Stimulated activated CD8-positive, alpha-beta memory T cell treated with anti-CD3 and anti-CD28 coated beads, Interleukin-4, amount 100 ng/mL, for 1 hour (primary cell): ENCODE measurements at places on chromosomes 6 and 20.

- no peak for DNase-seq
Observed at GRCh38 chr6:13120483-13121482, 207.6 kb downstream of the TBC1D7 start.

DNA sequence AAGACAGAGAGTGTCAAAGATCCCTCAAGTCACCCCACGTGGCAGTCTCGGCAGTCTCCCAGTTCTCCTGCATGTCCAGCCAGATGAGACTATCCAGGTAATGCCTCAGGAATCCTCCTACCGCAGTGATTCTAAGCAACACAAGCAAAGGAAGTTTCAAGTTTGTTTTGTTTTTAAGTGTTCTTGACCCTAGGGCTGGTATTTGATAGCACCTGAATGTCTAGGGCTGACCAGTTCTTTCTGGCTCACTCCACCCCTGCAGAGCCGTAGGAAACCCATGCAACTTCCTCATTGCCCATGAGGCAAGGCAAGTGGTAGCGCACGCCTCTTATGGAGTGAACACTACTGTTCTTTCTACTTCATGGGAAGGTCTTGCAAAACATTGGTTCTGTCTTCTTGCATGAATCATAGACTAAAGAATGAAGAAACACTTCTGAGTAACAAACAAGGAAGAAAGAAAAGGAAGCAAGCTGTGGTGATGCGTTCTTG, 24.8 kb upstream of the FOXQ1 start:
- DNase-seq, result no peak

- no peak for DNase-seq
Observed at GRCh38 chr6:27668442-27669294, 195.8 kb upstream of the ZNF184 start.

- no peak for DNase-seq
Observed at GRCh38 chr20:60170116-60170515, 211.9 kb downstream of the CDH26 start.

- DNase-seq, result no peak
Observed at GRCh38 chr6:169933839-169934698, 182.6 kb downstream of the ERMARD start.

DNA sequence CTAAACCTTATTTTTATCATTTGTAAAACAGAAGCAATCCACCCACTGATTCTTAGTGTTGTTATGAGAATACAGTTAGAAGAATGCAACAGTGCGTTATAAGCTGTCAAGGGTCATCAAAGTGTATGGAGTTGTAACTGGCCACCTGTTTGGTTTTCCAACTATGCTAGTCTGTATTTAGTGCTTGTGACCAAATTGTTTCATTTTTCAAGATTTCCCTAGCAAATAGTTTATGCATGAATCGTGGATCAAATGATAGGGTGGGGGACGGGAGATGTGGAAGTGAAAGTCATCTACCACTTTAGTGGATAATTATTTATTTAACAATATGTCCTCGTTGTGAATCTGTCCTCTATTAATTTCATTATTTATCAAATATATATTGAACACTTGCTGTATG, 175.4 kb upstream of the HDDC2 start:
- DNase-seq, result no peak

DNA sequence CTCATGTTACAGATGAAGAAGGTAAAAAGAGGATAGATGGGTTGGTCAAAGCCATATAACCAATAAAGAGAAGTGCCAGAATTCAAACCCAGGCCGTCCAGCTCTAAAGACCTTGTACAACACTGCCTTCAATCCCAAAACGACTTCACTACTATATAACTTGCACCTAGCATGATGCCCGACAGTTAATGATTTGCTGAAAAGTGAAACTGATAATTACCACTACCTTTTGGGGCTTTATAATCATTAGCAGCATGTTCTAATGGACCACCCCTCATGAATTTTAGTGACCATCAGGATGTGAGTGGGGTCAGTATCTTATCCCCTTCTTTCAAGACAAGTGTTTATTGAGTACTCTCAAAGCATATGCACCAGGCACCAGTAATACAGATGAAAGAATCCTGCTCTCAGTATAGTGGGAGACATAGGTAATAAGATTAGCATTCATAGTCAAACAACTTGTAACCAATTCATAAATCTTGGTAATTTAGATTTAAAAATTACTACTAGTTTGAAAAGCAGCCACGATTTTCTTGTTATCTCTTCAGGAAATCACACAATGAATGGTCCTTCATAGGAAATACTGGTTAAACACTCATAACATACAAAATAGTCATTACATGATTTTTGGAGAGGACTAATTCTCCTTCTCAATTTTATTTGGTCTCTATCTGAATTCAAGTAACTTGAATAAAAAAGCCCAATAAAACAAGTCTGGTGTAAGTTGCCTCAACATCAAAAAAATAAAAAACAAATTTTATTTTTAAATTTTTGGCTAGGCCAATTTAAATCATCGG, 98.0 kb downstream of the EPB41L2 start:
- no peak for DNase-seq

DNA sequence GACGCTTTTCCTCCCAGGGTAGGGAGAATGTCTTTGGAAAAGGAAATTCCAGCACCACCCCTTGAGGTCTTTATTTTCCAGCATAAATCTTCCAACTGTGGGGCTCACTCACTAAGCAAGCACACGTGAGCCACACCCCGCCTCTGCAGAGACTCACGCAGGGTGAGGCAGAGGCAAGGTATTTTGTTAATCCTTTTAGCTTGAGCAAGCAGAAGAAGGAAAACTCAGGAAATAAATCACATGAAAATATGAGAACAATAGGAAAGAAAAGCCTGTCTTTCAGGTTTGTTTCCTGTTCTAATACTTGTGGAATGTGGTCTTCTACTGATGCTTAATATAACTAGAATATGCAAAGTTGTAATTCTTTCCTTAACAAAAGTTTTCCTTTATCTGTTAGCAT, 4.1 kb upstream of the PHACTR2 start:
- no peak for DNase-seq

GRCh38 chr20:33999025-33999649, 5.4 kb downstream of the RALY start:
- DNase-seq, result no peak

DNA sequence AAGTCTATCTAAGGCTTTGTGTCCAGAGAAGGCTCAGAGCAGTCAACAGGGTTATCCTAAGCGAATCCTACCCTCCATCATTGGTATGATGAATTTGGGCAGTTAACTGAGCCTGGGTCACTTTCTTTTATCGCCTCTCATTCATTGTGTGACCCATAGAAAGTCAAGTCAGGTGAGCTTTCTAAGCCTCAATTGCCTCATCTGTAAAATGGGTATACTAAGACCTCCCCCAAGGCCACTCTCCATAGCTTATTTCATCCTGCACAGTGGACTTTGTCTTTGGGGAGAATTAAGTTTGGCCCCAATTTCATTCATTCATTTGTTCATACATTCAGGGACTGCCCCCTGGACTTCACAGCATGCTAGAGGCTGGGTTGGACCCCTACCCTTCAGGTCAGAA, 110.5 kb downstream of the DHX35 start:
- DNase-seq, result no peak

- DNase-seq, result no peak
Observed at GRCh38 chr6:166687879-166688205, 60.8 kb upstream of the RPS6KA2 start.

DNA sequence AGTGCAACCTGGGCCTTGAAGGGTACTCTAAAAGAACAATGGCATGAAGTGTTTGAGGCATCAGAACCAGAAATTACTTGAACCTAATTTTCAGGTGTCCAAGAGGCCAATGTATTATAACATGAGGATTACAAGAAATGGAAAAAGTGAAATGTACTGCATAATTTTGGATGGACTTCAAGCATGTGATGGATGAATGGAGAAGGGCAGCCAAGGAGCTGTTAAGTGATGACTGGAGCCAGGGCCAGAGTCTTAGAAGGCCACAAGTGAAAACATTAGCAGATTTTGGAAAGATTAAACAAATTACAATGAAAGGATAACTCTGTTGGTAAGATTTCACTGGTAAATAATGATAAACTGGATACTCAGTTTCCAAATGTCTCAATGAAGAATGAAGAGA, 738.2 kb downstream of the CD109 start:
- no peak for DNase-seq

DNA sequence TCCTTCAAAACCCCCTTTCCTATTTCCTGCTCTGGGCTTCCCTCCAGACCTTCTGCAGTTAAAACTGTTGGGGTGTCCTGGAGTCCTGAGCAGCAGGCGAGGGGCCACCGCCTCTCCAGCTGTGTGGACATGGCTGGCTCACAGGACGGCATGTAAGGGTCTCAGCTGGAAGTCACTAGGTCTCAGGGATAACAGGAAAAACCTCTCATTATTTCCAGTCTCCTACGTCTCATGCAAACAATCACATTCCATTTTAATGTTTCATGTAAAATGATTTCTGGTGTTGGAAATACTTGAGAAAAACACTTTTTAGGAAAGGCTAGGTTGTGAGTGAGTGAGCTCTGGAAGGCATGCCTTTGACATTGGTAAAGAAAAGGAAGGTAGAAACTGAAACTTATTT, 158.7 kb downstream of the SCML4 start:
- DNase-seq, result no peak

GRCh38 chr6:99121748-99122147, 174.0 kb upstream of the FBXL4 start:
- no peak for DNase-seq

GRCh38 chr6:158387036-158387435, 74.8 kb downstream of the TULP4 start:
- DNase-seq, result no peak

- no peak for DNase-seq
Observed at GRCh38 chr20:41854765-41855164, 236.6 kb upstream of the CHD6 start.

DNA sequence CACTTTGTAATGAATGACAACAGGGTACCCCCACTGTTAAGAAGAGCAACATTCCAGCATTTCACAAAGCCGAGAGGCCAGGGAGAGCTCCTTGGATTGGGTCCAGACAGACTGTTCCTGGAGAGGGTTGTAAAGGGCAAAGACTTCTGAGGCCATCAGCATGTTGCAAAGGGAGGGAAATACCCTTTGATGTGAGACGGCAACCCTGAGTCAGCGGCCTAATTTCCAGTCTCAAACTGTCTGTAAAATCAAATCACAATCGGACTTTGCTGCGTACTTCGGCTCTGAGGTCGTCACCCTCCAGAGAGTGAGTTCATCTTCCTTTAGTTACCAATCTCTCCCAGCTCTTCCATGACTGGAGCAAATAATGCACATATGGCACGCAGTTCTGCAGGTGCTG, 101.0 kb upstream of the DTNBP1 start:
- no peak for DNase-seq

DNA sequence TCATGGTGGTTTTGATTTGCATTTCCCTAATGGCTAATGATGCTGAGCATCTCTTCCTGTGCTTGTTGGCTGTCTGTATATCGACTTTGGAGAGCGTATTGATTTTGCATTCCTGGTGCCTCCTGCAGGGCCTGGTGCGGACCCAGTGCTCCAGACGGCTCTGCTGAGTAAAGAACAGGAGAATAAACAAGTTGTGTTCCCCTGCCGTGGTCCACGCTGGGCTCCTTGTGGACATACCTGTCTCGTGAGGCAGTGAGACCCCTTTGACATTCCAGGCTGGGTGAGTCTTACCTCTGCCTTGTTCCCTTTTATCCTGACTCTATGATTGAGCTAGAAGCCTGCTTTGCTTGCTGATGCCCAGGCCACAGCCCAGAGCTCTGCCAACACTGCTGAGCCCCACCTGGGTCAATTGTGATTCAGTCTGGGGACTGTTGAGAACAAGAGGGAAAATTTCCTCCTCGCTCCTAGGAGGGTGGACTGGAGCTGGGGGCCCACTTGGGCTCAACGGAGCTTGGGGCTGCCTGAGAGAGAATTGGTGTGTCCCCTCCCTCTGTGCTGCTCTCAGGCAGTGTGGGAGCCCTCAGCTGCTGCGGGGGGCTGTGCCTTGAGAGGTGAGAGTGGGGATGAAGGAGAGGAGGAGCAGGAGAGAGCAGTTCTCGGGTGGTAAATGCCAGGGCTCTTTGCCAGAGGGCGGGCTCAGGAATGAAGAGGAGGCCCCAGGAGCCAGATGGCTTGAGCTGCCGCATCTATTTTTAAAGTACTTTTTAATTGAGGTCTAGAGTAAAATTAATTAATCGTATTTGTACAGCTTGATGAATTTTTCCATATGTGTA, 43.7 kb upstream of the PMEPA1 start:
- DNase-seq, result no peak

DNA sequence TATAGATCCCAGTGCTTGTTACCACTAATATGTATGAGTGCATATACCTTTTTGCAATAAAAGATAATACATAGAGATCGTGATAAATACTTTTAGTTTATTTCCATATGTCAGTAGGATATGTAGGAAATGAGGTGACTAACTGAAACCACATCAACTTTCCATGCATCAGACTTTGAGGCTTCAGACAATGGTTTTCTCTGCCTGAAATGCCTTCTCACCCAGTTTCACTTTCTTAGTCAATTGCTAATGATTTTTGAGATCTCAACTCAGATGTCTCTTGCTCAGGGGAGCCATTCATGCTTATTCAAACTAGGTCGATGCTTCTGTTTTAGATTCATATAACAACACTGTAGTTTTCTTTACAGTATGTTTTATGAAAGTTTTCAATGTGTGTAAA, 626.6 kb upstream of the ADGRB3 start:
- no peak for DNase-seq

DNA sequence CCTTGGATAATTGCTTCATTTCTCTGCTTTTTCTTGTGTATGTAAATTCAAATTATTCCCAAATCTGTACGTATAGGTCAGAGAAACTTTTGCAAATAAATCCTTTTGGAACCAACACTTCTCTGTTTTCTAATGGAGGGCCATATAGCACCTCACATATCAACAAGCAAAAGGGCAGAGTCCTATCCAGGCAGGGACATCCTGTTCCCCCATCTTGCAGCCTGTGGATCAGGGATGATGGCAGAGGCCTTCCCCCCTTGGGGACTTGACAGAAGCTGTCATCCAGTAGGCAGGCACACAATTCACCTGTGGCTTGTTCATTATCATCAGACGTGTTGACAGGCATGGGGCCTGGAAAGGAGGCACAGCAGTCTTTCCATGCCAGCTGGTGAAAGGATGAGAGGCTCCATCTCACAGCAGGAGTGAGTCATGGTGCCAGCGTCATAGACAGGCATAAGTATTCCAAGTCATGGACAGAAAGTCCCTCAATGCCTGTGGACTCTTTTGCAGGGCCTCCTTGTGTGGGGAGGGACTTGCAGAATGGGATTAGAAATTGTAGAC, 31.8 kb upstream of the PLEKHG1 start:
- DNase-seq, result no peak

- no peak for DNase-seq
Observed at GRCh38 chr20:20014659-20015058, 2.5 kb upstream of the NAA20 start.

DNA sequence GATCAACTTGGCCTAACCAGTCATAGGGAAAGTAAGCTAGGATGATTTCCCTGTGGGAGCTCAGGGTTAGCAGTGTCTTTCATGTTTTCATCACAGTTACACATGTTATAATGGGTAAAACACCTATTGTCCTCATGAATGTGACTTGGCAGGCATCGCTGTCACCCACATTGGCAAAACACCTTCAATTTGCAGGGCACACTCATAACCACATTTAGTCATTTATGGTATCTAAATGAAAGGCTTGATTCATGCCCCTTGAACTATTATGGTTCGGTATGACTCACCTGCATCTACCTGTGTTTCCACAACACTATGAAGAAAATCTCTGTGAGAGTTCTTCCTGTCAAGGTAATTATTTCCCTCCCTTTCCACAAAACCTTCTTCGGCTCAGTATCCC, 49.2 kb downstream of the FRK start:
- no peak for DNase-seq

- no peak for DNase-seq
Observed at GRCh38 chr6:16630026-16630643, 131.1 kb downstream of the ATXN1 start.
